IPS DF 6.9 (cell line): ENCODE measurements at places on chromosomes 7 and 10.
A peak's percentile ranks its signal among the peaks of the same experiment; 100 is the strongest.

GRCh38 chr10:119221666-119222065, 14.3 kb downstream of the GRK5 start:
- DNase-seq = no peak

GRCh38 chr10:110208614-110209453, 1.4 kb downstream of the MXI1 start:
- no peak for DNase-seq

DNA sequence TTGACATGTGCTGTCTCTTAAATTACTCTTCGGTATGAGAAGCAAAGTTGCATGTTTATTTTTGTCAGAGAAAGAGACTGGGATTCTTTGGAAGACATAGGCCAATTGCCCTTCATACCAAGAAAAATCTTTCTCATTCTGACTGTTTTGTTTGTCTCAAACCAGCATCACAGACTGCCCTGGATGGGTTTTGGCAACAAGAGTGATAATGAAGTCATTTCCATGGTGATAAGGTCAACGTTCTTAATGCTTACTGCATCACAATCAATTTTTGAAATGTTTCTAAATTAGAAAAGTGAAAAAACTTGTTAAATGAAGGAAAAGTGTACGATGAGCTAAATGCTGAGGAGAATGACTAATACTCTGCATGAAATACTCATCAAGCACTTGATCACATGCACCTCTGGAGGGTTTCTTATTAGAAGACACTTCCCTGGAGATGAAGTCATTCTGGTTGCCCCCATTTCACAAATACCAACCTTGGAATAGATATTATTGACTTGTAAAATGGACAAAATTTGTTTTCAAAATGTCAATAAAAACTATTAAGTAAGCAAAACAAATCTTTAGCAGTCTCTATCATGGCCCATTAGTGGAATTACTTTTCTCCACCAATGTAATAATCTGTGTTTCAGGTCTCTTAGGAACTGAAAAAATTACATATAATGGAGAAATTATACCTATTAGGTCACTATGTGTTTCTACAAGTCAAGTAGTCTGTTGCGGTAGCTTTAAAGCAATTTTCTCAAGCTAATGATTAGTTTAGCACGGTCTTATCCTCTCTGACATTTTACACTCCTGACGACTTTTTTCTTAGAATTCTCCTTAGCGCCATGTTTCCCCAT, 19.9 kb upstream of the SEC61G start:
- DNase-seq = no peak

DNA sequence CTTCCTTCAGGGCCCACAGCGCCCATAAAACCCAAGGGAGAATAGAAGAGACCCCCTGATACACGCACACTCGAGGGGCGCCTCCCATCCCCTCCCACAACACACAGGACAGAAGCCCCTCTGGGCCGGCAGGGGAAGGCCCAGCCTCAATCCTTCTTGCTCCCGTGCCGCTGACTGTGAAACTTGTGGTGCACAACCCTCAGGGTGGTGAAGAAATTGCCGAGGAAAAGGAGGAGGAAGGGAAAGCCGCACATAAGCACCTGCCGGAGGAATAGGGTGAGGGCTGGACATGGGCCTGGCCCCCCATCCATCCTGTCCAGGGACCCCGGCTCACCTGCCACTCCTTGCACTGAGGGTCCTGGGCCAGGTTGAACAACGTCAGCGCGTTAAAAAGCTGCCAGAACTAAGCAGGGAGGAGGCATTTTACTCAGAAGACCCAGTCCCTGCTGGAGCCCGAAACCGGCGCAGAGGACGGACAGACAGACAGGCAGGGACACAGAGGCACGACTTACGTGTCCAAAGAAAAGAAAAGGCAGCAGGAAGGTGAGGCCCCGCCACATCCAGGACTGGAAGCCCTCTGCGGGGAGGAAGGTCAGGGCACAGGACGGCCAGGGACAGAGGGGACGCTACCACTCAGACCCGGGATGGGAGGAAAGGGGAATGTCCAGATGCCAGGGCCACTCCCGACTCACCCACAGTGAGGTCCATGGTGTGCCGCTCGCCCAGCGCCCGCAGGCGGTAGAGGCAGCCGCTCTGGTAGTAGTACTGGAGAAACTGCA, 7.2 kb downstream of the TMEM120A start:
- no peak for DNase-seq

DNA sequence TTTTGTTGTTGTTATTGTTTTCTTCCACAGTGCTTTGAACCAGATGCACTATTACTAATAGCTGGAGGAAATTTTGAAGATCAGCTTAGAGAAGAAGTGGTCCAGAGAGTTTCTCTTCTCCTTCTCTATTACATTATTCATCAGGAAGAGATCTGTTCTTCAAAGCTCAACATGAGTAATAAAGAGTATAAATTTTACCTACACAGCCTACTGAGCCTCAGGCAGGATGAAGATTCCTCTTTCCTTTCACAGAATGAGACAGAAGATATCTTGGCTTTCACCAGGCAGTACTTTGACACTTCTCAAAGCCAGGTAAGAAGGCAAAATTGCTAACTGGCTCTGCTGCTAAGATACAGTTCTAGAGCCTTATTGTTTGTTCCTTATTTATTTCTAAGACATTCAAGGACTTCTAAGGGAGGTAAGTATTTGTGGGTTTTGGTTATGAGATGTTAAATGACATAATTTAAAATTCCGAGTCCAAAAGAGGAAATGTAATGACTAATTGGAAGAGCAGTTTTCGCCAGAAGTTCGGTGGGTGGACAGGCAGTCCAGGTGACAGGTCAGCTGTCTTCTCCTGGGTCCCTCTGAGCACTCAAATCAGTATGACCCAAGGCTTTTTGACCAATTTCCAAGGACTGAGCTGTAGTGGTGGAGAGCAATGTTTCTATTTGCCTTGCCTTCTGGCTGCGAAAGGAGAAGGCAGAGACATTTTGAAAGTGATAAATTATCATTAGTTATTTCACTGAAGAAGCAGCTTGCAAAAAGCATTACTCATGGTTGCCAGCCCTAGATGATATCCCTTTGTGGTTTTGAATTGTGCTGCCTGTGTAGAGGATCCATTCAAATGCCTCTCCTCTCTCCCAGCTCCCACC, 10.1 kb downstream of the SLC39A12 start:
- no peak for DNase-seq

GRCh38 chr10:91879515-91880170, 29.6 kb downstream of the FGFBP3 start:
- no peak for DNase-seq

- no peak for DNase-seq
Observed at GRCh38 chr7:134829380-134829986, 50.0 kb downstream of the CALD1 start.

- DNase-seq = no peak
Observed at GRCh38 chr7:137717811-137718271, 128.9 kb downstream of the DGKI start.

GRCh38 chr7:69889338-69889975, 291.2 kb downstream of the AUTS2 start:
- no peak for DNase-seq

DNA sequence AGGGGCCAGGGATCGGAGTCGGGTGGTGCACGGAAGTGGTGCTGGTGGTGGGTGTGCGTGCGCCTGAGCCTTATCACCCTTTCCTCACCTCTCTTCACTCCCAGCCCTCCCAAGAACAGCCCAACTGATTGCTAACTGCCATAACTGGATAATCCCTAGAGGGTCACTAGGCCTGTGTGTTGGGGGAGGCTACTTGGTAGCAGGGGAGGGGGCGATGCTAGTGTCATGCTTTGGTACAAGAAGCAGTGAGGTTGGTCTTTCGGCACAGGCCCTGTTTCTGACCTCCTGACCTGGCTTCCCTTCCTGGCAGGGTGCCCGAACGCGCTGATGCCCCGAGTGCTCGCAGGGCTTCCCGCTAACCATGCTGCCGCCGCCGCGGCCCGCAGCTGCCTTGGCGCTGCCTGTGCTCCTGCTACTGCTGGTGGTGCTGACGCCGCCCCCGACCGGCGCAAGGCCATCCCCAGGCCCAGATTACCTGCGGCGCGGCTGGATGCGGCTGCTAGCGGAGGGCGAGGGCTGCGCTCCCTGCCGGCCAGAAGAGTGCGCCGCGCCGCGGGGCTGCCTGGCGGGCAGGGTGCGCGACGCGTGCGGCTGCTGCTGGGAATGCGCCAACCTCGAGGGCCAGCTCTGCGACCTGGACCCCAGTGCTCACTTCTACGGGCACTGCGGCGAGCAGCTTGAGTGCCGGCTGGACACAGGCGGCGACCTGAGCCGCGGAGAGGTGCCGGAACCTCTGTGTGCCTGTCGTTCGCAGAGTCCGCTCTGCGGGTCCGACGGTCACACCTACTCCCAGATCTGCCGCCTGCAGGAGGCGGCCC, 652 bp downstream of the KAZALD1 start:
- no peak for DNase-seq

- no peak for DNase-seq
Observed at GRCh38 chr10:50585921-50586739, 37.6 kb downstream of the SGMS1 start.

GRCh38 chr7:46549347-46549746, 628.3 kb upstream of the IGFBP3 start:
- no peak for DNase-seq

GRCh38 chr10:101162677-101163076, 31.6 kb downstream of the TLX1 start:
- no peak for DNase-seq

- DNase-seq = no peak
Observed at GRCh38 chr7:11784769-11785536, 47.0 kb downstream of the THSD7A start.

DNA sequence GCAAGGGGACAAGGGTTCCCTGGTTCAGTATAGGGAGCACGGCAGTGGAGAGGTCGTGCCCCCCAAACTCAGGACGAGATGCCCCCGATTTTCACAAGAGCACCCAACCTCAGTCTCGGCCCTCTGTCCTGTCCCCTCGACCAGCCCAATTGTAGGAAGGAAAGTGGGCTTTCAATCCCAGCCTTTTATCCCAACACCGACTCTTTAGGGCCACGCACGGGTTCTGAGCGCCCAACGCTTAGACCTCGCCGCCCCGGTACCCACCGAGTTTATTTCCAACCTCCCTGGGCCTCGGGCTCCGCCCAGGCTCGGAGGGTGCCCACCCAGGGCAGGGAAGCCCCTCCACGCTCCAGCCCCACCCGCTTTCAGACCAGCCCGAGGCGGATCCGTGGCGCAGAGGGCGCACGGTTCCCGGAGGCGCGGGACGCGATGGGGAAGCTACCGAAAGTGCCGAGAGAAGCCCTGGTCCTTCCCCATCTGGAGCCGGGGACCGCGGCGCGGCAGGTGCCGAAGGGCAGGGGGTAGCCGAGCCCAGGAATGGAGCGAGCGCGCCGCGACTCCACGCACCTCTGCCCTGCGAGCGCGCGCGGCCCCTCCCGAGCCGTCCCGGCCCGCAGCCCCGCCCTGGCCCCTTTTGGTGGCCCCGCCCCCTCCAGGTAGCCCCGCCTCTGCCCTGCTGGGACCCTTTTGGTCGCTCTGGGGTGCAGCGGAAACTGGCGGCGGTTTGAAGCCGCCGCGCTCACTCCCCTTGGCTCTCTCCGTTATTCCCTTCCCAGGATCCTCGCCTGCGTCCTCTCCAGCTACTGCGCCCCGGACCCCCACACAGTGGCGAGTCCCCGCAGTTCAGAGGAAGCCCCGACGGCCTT, 20.4 kb downstream of the GRID2IP start:
- no peak for DNase-seq

- DNase-seq = no peak
Observed at GRCh38 chr10:58457761-58458616, 54.7 kb upstream of the BICC1 start.

- peak; percentile 55 for DNase-seq
Observed at GRCh38 chr10:100482181-100482833, 19.5 kb downstream of the WNT8B start.

DNA sequence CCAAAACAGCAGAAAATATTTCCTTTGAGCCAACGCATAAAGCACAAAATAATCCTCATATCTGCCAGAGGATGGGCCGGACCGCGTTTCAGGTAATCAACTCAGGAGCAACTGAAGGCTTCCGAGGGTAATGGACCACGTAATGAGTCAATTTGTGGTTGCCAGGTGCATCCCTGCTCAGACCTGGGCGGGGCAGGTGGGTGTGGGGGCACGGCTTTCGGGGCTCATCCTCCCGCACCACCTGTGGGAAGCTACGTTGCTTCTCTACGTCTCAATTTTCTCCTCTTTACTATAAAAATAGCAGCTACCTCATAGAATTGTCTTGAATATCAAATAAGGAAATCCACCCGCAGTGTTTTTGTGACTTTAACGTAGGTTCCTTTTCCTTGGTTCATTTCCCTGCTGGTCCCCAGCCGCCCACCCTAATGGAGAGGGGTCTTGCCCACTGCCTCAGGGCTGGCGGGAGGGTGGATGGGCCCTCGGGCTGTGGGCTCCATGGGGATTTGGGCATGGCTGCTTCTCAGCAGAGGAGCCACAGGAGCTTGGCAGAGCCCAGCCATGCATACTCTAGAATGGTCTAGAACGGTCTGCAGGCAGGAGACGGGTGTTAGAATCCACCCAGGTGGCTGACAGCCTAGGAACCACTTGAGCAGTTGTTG, 324.7 kb downstream of the ADARB2 start:
- no peak for DNase-seq

DNA sequence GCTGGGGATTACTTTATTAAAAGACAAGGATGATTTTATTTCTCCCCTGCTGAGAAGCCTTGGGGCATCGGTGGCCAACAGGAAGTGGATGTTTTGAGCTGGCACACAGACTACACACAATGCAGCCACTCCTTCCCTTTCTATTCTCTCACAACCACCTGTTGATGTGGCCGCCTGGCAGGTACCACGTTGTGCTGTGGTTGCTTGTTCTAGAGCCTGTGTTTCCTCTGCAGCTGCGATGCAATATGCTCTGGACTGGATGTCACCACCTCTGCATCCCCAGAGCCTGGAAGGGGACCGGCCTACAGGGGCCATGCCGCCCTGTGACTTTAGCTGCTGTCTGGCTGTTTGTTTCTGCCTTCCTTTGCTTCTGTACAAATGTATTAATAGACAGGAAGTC, 195.7 kb upstream of the CELF2 start:
- DNase-seq = no peak

GRCh38 chr10:23204773-23205172, 12.7 kb downstream of the PTF1A start:
- no peak for DNase-seq

DNA sequence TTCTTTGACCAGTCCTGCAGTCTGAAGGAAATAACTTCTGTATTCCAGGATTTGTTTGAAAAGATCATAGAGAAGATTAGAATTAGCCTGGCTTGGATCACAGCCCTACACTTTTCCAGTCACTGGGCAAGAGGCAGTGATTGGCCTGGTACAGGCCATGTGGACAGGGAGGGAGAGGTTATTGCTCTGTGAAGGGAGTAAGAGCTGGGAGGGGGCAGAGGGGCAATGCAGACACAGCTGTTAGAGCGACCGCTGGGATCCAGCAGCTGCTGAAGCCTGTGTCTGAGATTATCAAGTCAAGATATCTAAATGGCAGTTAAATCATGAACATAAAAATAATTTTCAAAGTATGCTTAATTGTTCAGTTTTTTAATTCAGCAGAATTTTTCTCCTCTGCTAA, 257.3 kb downstream of the SDK1 start:
- no peak for DNase-seq

GRCh38 chr7:6294839-6295238, 22.4 kb upstream of the CYTH3 start:
- DNase-seq = no peak

- DNase-seq = no peak
Observed at GRCh38 chr7:137691566-137691965, 155.2 kb downstream of the DGKI start.

GRCh38 chr10:70584909-70585544, 17.5 kb downstream of the PRF1 start:
- DNase-seq = peak; percentile 55
